Body of pancreas (tissue), 4 donors: ENCODE measurements at places on chromosomes 11 and 22.

DNA sequence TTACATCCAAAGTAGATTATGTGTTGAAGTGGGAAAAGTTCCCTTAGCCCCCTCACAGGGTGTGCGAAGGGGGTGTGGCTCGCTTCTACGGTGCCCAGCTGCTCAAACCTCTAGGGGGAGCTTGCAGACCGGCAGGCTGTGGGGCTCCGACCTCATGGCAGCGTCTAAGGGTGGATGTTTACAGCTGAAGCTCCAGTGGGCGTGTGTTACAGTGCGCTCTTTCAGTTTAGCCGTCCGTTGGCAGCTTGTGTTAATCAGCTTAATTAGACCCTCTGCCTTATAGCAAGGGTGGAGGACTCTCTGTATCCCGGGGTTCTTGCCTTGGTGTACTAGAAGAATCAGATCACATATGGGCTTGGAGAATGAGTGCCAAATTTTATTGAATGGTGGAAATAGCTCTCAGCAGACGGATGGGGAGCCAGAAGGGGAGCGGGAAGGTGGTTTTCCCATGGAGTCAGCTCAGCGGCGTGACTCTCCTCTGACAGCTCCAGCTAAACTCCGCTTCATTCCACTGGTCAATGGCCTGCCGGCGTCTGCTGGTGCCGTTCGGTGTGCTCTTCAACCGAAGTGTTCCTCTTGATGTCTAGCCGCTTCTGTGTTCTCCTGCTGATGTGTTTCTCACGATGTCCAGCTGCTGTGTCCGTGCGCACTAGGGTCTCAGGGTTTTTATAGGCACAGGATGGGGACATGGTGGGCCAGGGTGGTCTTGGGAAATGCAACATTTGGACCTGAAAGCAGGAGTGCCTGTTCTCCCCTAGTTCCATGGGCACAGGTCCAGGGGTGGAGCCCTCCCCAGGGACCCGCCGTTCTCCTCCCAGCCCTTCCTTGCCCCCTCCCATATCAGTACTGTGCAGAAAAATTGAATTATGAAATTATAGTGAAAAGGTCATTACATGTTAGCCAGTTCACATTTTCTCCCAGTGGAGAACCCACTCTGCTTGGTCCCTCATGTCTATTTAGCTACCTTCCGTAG is 28.6 kb upstream of the OR10G7 start:
- DNase-seq: peak; percentile 50

- DNase-seq: no peak
Measured at GRCh38 chr11:120613264-120614226, 102.0 kb downstream of the GRIK4 start.

DNA sequence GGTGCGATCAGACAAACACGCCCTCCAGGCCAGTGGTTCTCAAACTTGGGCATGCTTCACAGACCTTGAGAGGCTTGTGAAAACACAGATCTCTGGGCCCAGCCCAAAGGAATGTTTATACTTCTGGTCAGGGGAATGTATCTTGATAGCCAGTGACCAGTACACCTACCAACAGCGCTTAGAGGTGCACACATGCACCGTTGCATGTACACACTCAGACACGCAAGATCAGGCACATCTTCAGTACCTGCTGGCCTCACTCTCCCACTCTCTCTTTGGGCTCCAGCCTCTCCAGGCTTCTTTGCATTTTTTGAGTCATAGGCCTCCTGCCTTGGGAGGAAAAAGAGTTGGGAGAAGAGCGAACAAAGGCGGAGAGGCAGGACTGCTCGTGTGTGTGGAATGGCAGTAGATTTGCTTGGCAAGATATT is 11.7 kb upstream of the FXYD6 start:
- DNase-seq: no peak

DNA sequence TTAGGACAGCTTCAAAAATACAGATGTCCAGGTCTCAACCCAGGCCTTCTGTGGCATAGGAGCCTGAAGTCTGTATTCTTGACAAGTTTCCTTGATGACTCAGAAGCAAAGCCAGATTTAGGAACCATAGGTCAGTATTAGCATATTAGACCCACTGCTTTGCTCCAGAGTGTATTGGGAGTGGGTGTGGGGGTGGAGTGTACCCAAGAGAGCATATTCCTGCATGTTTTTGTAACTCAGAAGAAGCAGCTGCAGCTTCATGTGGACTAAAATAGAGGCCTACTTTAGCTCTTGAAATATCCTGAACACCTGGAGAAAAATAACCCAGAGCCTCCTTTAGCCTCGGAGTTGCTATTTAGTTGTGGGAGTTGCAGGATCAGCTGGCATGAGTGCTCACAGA is 106.7 kb downstream of the CCDC81 start:
- no peak for DNase-seq

DNA sequence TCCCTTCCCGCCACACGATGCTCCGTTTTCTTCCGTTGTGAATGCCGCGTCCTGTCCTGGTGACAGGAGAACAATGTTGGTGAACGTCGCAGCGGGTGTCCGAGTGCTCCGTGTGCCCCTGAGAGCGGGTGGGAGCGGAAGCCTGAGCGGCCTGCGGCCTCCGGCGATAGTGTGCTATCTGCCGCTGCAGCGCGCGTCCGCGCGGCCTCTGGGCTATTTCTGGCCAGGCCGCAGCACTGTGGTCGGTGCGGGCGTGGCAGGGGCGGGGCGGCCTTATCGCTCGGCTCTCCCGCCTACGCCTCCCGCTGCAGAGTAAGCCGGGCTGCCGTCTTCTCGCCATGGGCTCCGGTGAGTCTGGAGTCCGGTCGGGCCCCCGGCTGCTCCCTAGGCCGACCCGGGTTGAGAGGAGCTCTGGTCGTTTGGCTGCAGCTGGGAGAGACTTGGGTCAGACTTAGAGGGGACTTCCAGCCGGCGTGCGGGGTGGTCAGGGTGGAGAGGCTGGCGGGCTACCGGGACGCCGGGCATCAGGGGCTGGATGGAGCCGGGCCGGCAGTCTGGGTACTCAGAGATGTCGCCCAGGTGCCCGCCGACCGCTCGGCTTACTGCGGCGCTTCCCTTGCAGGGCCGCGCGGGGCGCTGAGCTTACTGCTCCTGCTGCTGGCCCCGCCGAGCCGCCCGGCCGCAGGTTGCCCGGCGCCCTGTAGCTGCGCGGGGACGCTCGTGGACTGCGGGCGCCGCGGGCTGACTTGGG is at the start of gene GP1BB:
Gene GP1BB, plus strand, starts transcription at position 308 of the 751 bp plus-strand sequence. Its CDS starts 31 bp downstream, at position 339.
- DNase-seq: peak; percentile 60

DNA sequence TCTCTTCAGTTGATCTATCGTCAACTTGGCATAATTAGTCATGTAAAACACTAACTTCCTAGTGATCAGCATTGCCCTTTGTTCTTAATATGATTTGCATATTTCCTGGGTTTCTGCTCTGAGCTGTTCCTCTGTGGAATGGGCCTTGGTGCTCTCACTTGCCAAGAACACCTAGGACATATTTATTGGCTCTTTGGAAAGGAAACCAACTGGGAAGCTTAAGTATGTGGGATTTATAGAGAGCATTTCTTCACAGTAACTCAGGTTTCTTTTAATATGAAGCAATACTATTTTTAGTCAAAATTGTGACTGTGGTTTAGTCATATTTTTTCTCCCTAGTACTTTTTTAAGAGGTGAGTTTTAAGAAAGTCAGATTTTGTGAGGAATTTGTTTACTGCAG is 28.8 kb downstream of the FAT3 start:
- no peak for DNase-seq

DNA sequence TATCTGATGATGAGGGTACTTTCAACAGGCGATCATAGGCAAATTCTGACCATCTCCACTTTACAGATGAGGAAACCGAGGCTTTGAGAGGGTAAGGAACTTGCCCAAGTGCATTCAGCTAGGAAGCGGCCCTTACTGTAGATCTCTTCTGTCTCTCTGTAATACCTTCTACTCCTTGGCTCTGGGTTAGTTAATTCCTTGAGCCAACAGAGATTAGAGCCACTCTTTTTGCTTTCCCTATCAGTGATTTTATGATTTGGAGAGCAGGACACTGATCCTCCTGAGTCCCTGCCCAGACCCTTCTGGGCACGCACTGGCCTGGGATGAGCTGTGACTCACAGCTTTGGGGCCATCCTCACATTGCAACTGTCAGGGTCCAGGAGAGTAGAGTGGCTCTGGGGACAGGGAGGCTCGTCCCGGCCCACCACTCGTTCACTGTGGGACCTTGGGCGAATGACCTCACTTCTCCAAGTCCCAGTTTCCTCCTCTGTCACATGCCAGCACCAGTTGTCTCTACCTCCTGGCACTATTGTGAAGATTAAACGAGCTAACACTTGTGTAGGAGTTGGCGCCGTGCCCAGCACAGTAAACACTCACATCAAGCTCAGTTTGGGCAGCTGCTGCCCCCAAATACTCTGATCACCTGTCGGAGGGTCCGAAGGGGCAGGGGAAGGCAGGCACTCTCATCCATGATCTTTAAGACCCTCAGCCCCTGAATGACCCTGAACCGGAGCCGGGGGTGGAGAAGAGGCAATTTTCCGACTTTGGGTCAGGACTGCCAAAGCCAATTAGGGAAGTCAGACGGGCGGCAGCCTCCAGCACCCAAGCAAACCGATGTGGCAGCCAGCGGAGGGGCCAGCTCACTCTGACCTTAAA is 235.0 kb downstream of the MIAT start:
- peak; percentile 58 for DNase-seq

DNA sequence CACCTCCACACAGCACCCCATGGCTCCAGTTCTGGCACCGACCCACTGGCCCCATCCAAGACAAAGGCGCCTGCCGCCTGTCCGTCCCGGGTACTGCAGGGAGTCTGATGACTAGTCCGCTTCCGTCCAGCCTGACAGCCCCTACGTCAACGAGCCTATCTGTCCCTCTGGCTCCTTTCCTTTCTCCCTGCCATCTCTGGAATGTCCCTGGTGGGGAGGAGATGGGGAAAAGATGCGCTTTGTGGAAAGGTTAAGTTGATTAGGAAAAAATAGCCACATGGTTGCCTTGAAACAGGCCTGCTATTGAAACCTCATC is 10.4 kb downstream of the PDGFB start:
- DNase-seq: no peak

GRCh38 chr11:14902650-14903350 is 10.8 kb upstream of the CYP2R1 start:
- DNase-seq: no peak

- DNase-seq: no peak
Measured at GRCh38 chr11:130979386-130979972, 63.2 kb upstream of the SNX19 start.

DNA sequence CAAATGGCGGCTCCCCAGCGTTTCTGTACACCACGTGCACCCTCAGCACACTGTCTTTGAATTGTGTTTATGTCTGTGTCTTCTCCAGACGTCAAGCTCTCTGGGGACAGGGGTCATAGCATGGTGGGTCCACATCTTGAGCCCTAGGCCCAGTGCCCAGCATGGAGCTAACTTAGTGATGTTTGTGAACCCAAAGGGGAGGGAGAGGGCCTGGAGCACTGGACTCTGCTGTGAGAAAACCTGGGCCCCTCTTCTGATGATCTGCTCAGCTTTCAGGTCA is 4.3 kb downstream of the MRGPRG start:
- DNase-seq: peak; percentile 1

- no peak for DNase-seq
Measured at GRCh38 chr11:31887180-31887579, 76.1 kb upstream of the PAX6 start.

- peak; percentile 53 for DNase-seq
Measured at GRCh38 chr22:50271519-50271970, 1.4 kb upstream of the MAPK11 start.

DNA sequence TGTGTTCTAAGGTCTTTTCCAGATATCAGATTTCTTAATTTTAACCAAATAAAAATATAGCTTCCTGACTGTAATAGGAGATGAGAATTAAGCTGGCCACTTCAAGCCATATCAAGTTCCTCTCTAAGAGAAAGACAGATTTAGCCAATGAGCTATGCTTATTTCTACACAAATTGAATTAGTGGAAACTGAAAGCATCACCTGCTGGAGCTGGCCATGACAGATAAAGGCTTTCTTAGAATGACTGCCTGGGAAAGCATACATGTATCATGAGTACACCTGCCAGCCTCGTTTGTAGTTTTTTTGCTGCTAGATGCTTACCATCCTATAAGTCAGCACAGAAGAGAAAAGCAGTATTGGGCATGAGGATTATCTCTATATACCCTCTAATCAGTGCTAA is 53.5 kb upstream of the DBX1 start:
- DNase-seq: no peak

GRCh38 chr11:58028687-58029411 is 1.9 kb upstream of the OR6Q1 start:
- no peak for DNase-seq

- peak; percentile 26 for DNase-seq
Measured at GRCh38 chr11:63560506-63561180, 2.5 kb downstream of the PLAAT2 start.

- no peak for DNase-seq
Measured at GRCh38 chr11:80856066-80856465, 1415.2 kb upstream of the TENM4 start.

GRCh38 chr11:86591631-86592030 is 80.8 kb downstream of the ME3 start:
- no peak for DNase-seq

DNA sequence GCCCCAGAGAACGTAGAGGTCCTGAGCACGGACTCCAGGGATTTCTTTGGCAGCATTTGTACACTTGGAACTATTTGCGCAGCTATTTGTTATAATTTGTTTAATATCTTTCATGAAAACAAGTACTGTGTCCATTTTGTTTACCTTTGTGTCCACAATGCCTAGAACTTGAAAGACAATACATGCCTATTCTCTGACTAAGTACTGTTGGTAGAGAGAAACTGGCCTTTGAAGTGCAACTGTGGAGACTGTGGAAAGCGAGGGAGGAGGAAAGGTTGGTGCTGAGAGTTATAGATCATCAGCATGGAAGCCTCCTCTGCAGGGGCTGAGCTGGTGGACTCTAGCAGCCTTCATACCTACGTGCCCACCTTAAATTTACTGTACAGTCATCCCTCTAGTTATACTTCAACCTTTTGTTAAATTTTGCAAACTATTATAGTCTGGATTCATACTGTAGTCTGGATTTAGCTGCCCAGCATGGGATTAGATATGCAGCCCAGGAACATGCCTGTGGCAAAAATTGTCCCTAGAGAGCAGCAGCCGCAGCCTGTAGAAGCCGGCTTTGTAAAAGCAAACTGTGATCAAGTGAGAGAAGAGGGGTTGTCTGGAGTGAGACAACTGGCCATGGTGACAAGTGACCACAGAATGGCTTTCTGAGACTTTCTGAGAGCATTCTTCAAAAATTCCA is 24.2 kb upstream of the YAP1 start:
- no peak for DNase-seq

DNA sequence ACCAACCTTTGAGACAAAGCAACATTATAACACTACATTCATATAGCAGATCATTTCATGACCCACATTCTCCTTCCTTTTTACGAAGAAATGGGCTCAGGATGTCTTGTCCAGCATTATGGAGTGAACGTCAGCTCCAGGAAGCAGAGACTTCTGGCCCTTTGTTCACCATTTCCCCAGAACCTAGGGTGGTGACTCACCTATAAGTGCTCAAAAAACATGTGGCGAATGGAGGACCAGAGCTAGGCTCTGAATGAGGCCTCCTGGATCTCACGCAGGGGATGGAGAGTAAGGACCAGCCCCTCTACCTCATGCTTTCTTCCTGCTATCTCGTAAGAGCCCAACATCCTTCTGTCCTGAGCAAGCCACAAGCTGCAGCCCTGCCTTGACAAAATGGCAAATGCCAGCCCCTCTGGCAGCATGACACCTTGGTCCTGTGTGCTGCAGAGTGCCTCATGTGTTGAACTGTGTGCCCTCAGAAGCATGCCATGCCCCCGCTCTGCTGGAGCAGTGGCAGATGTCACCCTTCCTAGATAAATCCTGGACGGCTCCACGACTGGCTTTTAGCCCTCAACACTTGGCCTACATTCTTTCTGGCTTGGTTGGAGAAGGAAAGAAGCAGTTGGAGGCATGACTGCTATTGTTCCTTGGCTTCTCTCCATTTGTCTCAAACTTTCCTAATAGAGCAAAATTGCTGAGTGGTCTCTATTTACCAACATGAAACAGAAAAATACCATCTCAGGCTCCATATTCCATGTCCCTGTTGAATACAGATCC is 6.5 kb upstream of the ST3GAL4 start:
- no peak for DNase-seq
